ENCODE measurements at places on chromosomes 1 and 21.

- no peak for DNase-seq
These were observed 589.9 kb downstream of the MATN1 start for GRCh38 chr1:30133414-30134055.

- no peak for DNase-seq
These were observed 7.2 kb upstream of the SLX9 start for GRCh38 chr21:44932408-44933181.

GRCh38 chr1:209557221-209557620 lies 26.3 kb upstream of the CAMK1G start:
- no peak for DNase-seq

GRCh38 chr1:39872698-39873097 lies 10.6 kb downstream of the TRIT1 start:
- DNase-seq: no peak

DNA sequence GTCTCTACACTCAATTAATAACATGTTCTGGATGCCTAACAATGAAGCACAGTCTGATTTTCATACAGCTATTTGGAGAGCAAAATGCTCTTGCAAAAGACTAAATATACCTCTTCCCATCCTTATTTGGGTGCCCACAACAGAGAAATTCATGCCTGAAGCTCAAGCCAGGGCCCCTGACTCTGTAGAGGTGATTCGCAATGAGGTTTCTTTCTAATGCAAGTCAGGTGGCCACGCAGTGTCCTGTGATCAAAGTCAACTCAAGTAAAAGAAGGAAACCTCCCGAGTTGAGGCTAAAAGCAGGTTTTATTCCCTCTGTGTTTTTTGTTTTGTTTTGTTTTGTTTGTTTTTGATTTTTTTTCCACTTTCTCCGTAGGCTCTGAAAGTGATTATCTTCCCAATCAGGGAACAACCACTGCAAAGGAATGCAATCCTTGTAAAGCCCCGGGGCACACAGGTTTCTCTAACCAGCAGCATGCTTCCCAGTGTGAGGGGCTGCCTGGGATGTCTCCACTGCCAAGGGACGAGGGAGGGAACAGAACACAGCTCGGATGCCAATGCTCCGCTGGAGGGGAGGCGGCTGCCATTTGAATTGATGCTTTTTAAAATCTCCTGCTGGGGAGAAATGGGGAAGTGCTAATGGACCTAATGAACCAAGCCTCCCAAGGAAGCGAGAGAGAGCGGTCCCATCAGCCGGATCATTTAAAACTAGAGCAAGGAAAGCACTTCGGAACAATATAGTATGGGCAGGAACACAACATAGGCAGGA lies 73.8 kb upstream of the SSX2IP start:
- DNase-seq: no peak

DNA sequence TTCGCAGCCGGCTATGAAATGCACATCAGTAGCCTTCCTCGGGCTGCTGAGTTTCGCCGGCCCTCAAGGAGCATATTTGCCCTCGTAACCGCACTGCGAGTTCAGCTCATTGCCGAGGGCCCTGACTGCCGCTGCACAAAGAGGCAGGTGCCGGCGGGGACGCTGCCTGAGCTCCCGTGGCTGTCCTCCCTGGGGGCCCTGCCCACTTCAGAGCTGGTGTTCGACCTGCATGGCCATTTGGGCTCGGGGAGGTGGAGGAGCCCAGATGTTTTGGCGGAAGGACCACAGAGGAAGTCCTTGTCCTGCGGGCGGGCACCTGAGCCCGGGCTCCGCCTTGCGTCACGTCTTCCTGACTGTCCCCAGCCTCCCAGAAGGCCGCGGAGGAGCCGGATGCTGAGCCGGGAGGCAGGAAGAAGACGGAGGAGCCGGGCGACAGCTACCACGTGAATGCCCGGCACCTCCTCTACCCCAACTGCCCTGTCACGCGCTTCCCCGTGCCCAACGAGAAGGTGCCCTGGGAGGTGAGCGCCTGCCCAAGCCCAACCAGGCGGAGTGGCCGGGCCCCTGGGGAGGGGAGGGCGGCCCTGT lies 29.9 kb upstream of the LRRC3 start:
- no peak for DNase-seq

GRCh38 chr1:152107031-152107983 lies 7.9 kb downstream of the TCHH start:
- DNase-seq: no peak

GRCh38 chr1:76259270-76259669 lies 184.7 kb downstream of the ST6GALNAC3 start:
- no peak for DNase-seq

DNA sequence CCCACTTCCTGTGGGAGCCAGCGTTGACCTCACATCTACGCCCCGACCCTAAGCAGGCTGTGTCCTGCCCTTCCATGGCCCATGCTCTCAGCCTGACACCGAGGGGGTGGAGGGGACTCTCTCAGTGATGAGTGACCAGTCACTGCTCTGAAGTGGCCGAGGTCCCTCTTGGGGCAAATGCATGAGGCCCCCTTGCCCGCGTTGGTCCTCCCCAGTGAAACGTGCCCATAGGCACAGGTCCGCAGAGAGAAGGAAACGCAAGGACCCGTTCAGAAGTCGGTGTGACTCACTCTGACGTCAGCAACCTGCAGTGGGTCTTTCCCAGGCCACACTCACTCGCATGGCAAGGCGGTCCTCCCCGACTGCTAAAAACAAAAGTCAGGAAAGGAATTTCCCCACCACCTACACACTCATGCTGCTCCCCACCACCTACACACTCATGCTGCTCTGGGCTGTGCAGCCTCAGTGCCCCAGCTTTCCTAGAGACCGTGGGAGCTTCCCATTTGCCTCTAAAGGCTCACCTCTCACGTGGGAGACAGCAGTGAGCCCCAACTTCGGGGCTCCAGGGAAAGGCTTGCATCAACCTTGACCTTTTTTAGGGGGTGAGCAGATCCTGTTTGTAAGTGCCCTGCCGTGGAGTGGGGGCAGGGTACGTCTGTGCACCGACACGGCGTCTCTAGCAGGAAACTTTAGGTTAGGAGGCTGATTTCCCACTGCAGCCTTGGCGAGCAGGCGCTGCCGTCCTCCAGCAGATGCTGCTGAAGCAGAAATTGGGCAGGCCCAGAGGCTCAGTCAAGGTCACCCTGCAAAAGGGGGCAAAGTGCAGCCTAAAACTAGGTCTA lies 11.4 kb downstream of the UBASH3A start:
- no peak for DNase-seq

GRCh38 chr1:44436401-44437106 lies 31.5 kb downstream of the RNF220 start:
- DNase-seq: no peak

DNA sequence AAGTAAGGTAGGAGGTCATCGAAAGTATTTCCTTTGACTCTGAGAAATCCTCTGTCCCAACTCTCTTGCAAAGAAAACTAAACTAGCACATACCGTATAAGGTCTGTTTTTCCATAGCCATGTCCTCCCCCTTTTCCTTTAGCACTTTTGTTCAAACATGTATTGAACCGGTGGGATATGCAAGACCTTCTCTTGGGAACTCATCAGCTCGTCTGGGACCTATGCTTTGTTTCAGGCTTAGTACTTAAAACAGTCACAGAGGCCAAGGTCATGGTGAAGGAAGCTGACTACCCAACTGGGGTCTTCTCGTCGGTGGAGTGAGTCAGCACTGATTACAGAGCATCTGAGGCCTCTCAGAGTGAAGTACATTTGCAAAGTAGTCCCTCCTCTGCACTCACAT lies 185.0 kb downstream of the ZBTB18 start:
- DNase-seq: no peak

DNA sequence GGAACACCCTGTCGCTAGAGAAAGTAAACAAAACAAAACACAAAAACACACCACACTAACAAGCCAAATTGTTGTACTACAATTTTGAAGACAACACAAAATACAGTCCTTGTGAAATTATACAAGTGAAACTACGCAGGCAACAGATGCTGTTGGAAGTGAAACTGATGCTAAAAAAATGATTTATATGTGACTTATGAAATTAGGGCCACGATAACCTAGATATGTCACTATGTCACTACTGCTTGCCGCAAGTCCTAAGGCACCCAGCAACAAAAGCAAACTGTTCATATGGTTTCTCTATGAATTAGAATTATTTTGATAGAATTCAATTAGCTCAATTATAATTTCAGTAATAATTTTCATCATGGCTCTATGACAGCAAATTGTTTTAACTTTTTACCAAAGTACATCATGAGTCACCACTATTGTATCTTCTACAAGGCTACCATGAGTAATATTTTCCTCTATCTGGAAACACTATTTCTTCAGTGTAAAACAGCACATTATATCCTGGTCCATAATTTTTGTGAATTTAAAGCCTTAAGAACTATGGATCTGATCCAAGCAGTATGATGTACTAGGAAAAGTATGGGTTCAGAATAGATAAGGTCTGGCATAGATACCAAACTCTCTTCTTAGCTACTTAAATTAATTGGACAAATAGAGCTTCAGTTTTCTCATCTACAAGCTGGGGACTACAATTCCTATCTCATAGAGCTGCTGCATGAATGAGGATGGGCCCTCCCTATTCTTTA lies 216.3 kb downstream of the COL11A1 start:
- DNase-seq: no peak

- DNase-seq: no peak
These were observed 48.4 kb downstream of the LRRC53 start for GRCh38 chr1:74464037-74464436.

DNA sequence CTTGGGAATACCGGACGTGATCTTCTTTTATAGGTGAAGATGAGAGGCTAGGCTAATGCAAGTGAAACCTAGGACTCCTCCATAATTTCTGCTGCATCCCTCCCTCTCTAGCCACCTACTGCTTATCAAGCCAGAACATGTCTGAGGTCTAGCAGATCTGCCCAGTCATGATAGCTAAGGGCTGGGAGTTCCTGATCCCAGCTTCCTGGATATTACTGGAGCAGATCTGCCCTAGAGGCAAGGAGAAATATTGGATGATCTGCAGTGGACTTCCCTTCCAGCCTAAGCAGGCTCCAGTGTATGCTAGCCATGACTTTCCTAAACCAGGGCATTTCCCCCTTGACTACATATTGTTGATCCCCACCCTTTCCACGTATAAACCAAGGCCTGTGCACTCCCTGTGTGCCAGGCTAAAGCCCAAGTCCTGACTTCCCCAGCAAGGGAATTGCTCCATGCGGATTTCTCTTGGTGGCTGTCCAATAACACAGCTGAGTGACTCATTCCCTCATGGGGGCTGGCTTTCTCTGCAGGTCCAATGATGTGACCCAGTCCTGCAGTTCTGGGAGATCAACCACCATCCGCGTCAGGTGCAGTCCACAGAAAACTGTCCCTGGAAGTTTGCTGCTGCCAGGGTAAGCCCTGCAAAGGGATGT lies 15.5 kb upstream of the SARS1 start:
- DNase-seq: no peak

GRCh38 chr1:29482991-29483390 lies 246.7 kb downstream of the PTPRU start:
- DNase-seq: no peak

DNA sequence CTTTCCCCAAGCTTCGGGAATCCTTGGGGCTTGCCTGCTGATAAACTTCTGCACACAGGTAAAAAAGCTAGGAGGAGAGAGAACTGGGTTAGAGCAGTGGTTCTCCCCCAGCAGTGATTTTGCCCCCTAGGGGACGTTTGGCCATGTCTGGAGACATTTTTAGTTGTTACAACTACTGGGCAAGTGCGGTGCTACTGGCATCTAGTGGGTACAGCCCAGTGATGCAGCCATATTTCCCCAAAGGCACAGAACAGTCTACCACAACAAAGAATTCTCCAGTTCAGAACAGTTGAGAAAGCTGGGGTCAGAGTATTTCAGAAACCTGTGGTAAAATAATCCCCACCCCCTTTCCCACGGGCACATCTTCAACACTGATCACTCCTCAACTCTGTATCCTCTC lies 41.3 kb downstream of the LRRC71 start:
- DNase-seq: no peak

DNA sequence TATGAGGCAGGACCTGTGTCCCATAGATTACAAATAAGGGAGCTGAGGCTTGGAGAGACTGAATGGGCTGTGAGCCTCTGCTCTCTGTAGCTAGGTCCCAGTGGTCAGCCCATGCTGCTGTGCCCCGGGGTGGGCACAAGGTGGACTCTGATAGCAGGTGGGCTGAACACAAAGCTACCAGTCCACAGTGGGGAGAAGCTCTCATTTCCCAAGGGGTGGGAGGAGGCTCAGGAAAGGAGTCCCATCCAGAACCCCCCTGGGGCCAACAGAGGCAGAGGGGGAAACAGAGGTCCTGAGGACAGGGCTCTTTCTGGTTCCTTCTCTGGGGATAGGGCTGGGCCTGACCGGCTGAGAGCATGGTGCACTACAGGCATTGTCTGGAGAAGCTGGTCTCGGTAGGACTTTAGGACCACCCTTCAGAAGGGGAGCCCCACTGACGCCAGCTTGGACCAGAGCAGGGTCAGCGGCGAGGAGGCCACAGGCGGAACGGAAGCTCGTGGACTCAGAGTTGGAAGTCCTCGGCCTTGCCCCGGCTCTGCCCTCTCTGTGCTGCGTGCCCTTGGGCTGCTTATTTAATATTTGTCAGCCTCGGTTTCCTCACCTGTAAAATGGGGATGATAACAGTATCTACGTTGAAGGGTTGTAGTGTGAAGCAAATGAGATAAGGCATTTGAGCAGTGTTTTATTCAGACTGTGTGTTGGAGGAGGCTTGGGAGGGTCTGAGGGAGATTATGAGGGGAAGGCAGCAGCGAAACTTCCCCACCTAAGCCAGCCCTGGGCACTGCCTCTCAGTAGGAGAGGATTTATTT lies 26.6 kb downstream of the SDE2 start:
- no peak for DNase-seq

- no peak for DNase-seq
These were observed 1.9 kb downstream of the TFF1 start for GRCh38 chr21:42364304-42364865.

DNA sequence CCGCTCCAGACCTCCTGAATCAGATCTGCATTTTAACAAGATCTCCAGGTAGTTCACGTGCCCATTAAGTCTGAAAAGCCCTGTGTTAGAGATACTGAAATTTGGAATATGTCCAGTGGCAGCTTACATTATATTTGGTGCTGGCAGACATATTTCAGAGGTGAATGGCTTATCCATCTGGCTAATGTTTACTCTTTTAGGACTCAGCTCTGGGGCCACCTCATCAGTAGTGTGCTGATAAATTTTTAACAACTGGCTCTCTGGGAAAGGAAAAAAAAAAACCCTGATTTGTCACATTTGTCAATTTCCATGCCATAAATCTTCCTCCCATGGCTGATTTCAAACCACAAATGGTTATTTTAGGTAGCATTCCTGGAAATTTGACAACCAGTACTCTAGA lies 25.3 kb upstream of the SYT6 start:
- DNase-seq: no peak

DNA sequence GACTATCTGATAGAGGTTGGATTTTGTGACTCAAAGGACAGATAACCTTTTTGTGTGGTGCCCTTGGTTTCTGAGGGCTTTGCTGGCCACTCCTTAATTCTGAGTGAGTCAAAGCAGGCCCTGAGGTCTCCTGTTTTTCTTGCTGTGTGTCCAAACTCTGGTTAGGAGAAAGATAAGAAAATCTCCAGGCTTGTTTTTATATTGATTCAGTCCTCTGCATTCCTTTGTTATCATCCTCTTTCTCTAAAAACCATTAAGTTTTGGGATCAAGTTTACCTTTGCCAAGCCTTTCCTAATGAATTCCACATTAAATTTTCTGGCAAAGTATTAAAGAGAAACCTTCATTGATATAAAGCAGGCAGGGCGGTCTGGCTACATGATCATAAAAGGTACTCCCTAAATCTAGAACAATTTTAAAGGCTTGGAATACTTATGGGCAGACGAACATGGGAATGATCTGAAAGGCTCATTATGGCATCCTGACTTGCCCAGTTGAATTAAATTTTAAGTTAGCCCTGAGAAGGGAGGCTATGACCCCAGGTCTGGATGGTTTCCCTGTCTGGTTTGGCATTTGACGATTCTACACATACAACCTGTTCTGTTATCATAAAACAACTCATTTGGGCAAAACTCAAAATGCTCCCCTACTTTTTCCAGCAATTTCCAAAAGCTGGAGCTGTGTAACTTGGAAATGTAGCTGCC lies 20.8 kb downstream of the ZBTB8B start:
- DNase-seq: no peak
